ENCODE measurements at places on chromosomes 16 and 17. TPM values are rescaled to one million over a fixed set of nuclear protein-coding genes. Genes with fewer than 3 reads are reported as not detected.

The SLC6A2 gene
- not detected for total RNA-seq

The ZFPM1 gene
- total RNA-seq = 11.1 TPM

The TRIM72 gene
- total RNA-seq = 0.10 TPM

The CACNG5 gene
- total RNA-seq = 45.1 TPM

The KRT36 gene
- total RNA-seq = not detected

The TRPV2 gene
- 27.0 TPM for total RNA-seq

The ABCA6 gene
- total RNA-seq = 1.6 TPM

The CCDC154 gene
- total RNA-seq = 4.2 TPM

The GGT6 gene
- total RNA-seq = not detected

The TBC1D28 gene
- total RNA-seq = 0.44 TPM

The C17orf50 gene
- not detected for total RNA-seq

The RSPRY1 gene
- 70.0 TPM for total RNA-seq

Data from glutamatergic neuron (in vitro differentiated cells).